ENCODE measurements at places on chromosomes 6 and 20.

DNA sequence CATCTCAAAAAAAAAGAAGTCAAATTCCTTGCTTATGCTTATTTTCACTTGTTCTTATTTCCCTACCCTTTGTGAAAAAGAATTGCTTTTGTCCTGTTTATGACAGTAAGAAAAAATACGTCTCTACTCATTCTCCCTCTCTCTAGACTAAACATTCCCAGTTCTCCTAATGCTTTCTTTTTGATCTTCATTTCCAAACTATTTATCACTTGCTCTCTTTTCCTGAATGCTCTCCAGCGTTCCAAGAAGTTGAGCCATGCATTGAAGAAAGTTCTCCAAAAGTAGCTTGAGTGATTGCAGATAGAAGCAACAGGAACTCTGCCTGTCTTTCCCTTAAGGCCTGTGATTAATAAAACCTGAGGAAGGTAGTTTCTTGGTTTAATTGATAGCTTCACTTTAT is 53.1 kb upstream of the TMEM170B start:
- DNase-seq: no peak

DNA sequence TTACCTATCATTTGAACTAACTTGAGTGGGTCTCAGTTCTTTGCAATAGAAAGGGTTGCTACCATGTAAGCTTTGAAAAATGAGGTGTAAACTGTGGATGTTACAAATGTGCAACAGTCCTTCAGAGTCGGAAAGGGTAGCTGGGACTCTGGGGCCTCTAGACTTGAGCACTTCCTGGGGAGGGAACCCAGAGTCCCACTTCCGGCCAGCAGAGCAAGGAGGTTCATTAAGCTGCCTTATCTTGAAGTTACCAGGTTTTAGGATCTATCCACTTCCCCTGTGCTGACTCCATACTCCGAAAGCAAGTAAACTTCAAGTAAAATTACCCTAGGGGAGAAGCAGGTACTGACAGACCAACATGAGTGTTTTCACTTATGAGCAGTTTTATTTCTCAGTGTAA is 9.4 kb downstream of the TRIM10 start:
- no peak for DNase-seq

DNA sequence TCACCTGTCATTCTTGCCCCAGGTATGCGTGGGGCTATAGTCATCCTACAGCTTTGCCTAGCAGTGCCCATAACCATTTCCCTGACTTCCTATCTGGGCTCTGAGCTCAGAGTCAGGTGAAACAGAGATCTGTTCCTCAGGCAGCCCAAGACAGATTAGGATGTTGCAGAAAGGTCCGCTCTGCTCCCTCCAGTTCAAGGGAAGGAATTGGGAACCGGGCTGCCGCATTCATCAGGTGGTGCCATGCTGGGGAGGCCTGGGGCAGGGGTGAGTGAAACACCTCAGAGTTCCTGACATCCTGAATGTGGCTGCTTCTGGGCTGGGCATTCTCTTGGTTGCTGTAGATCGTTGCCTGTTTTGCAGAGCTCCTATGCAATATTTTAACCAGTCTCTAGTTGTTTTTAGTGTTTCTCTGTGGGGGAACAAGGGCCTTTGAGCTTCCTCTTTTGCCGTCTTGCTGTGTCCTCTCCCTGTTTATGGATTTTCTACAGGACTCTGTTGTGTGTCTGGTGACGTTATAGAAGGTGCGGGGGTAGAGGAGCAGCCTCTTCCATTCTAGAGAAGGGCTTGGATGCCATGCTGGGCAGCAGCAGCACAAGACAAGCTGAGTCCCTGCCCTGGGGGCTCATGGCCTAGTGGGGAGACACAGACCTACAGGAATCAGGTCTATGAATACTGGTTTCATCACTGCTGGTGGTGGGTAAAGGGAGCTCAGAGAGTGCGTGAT is 9.2 kb downstream of the ENTPD6 start:
- no peak for DNase-seq

GRCh38 chr20:1103751-1104150 is 14.7 kb upstream of the PSMF1 start:
- DNase-seq: no peak
